Karpas-422 (cell line): ENCODE measurements at places on chromosomes 13 and 19. TPM values are rescaled to one million over a fixed set of nuclear protein-coding genes. Genes with fewer than 3 reads are reported as not detected.
A peak's percentile ranks its signal among the peaks of the same experiment; 100 is the strongest.

DNA sequence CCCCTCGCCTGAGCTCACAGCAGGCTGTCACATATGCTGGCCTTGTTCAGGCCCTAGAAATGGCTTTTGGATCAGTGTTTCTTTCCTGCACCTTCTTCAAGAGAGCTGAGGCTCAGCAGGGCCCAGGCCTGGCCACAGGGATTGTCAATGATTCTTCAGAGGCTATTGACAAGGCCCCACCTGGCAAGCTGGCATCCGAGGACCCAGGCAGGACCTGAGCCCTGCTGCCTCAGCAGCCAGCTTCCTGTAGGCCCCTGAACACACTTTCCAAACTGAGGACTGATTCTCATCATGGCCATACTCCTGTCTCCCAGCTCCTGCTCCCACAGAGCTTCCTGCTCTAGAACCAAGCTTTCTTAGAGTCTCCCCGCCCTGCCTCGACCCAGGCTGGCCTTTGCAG, 136.8 kb downstream of the UQCRFS1 start:
- no peak for DNase-seq
- peaks cover 6% of the 10 kb centered on the region for H3K4me1 ChIP-seq
- no peaks in the 10 kb centered on the region for H3K36me3 ChIP-seq
- H3K27me3 ChIP-seq, result no peaks in the 10 kb centered on the region
- H3K4me3 ChIP-seq, result no peak overlapping the region

- no peak overlapping the region for H3K4me3 ChIP-seq
- no peak for DNase-seq
- H3K27me3 ChIP-seq, result no peaks in the 10 kb centered on the region
Measured at GRCh38 chr13:105611424-105611823, 924.0 kb downstream of the EFNB2 start.

DNA sequence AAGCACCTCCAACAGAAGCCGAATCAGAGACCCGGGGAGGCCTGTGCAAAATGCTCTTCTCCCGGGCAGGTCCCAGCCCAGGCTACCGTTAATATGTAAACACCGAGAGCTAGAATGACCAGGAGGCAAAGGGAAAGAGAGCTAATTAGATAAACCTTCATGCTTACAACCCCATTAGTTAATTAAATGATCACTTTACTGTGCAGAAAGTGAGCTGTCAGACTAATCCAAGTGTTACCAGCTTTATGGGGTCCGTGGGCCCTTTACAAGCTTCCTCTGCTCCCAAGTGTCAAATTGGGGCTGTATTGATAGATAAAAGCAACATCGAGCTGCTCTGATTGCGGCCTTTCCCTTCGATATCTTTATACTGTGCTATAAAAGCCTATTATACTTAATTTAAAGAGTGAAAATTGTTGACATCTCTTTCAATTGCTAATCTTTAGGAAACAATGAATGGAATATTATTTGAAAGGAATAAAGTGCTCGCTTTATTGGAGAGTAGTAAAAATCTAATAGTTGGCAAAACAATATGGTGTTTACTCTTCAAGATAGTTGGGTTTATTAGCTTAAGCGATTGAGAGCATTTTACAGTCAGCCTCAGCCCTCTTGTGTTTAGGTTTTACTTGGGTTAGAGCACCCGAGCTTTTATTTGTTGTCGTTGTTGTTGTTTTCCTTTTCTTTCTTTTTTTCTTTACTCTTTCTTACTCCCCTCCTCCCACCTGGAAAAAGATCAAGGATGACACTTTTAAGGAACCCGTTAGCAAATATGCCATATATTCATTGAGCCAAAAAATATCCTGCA, 189.3 kb upstream of the GPR12 start:
- DNase-seq, result no peak
- no peaks in the 10 kb centered on the region for H3K27me3 ChIP-seq
- no peaks in the 10 kb centered on the region for H3K4me1 ChIP-seq
- H3K27ac ChIP-seq, result no peak overlapping the region
- no peak overlapping the region for H3K4me3 ChIP-seq

- no peak overlapping the region for H3K27ac ChIP-seq
- no peaks in the 10 kb centered on the region for H3K27me3 ChIP-seq
- H3K4me3 ChIP-seq, result no peak overlapping the region
- no peaks in the 10 kb centered on the region for H3K4me1 ChIP-seq
Measured at GRCh38 chr13:54484166-54484565, 1455.6 kb downstream of the OLFM4 start.

GRCh38 chr13:98664510-98664909, 87.6 kb upstream of the STK24 start:
- no peaks in the 10 kb centered on the region for H3K27me3 ChIP-seq
- H3K27ac ChIP-seq, result no peak overlapping the region
- DNase-seq, result no peak
- H3K4me3 ChIP-seq, result no peak overlapping the region

DNA sequence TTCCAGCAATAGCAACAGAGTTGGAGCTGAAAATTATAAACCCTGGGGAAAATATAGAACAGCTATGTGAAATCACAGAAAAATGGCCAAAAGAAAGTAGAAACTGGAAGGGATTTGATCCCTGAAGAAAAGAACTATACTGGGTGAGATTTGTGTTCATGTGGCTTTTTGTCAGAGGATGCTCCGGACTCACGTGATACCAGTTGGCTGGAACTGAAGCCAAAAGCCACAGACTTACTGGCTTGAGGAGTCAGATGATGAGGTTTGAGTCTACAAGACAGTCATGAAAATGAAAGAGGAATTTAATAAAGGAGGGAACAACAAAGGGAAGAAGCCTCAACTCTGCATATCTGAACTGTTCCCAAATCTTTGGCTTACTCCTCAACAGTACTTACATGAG, 427.1 kb downstream of the GPC5 start:
- no peaks in the 10 kb centered on the region for H3K27me3 ChIP-seq
- DNase-seq, result no peak
- H3K4me1 ChIP-seq, result no peaks in the 10 kb centered on the region
- H3K4me3 ChIP-seq, result no peak overlapping the region
- H3K27ac ChIP-seq, result no peak overlapping the region
- no peaks in the 10 kb centered on the region for H3K36me3 ChIP-seq

- DNase-seq, result no peak
- H3K27ac ChIP-seq, result no peak overlapping the region
- no peaks in the 10 kb centered on the region for H3K27me3 ChIP-seq
- no peaks in the 10 kb centered on the region for H3K36me3 ChIP-seq
- H3K4me1 ChIP-seq, result no peaks in the 10 kb centered on the region
- no peak overlapping the region for H3K4me3 ChIP-seq
Measured at GRCh38 chr13:27211771-27212364, 39.5 kb upstream of the RPL21 start.

GRCh38 chr19:58581227-58582141, 8.3 kb upstream of the MZF1 start:
- H3K36me3 ChIP-seq, result no peaks in the 10 kb centered on the region
- H3K4me3 ChIP-seq, result no peak overlapping the region
- H3K4me1 ChIP-seq, result peaks cover 10% of the 10 kb centered on the region
- H3K27me3 ChIP-seq, result no peaks in the 10 kb centered on the region
- no peak overlapping the region for H3K27ac ChIP-seq

DNA sequence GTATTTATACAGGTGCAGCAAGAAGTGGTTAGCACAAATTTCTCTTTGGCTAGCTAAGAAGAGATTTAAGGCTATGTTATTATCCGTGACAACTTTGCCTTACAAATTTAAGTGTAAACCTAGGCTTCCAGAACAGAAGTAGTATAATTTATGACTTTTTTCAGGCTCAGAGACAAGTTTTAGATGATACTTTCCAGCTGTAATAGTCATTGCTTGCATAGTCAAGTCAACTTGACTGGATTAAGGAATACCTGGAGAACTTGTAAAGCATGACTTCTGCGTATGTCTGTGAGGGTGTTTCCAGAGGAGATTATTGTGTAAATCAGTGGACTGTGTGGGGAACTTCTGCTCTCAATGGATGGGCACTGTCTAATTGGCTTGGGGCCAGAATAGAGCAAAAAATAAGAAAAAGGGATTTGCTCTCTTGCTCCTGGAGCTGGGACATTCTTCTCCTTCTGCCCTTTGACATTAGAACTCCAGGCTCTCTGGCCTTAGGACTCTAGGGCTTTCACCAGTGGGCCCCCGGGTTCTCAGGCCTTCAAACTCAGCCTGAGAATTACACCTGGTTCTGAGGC, 33.0 kb downstream of the CYSLTR2 start:
- no peak overlapping the region for H3K4me3 ChIP-seq
- peak; percentile 12 for DNase-seq
- no peaks in the 10 kb centered on the region for H3K27me3 ChIP-seq

GRCh38 chr13:38635030-38635429, 51.8 kb upstream of the FREM2 start:
- H3K4me3 ChIP-seq, result no peak overlapping the region
- no peaks in the 10 kb centered on the region for H3K27me3 ChIP-seq
- no peaks in the 10 kb centered on the region for H3K36me3 ChIP-seq
- DNase-seq, result no peak
- no peaks in the 10 kb centered on the region for H3K4me1 ChIP-seq

- H3K27me3 ChIP-seq, result no peaks in the 10 kb centered on the region
- no peak for DNase-seq
- H3K36me3 ChIP-seq, result no peaks in the 10 kb centered on the region
- H3K4me3 ChIP-seq, result no peak overlapping the region
- no peak overlapping the region for H3K27ac ChIP-seq
Measured at GRCh38 chr13:47858042-47859025, 142.7 kb downstream of the SUCLA2 start.

- H3K4me3 ChIP-seq, result no peak overlapping the region
- H3K27me3 ChIP-seq, result no peaks in the 10 kb centered on the region
- no peaks in the 10 kb centered on the region for H3K4me1 ChIP-seq
Measured at GRCh38 chr13:26310470-26310869, 56.5 kb downstream of the CDK8 start.

DNA sequence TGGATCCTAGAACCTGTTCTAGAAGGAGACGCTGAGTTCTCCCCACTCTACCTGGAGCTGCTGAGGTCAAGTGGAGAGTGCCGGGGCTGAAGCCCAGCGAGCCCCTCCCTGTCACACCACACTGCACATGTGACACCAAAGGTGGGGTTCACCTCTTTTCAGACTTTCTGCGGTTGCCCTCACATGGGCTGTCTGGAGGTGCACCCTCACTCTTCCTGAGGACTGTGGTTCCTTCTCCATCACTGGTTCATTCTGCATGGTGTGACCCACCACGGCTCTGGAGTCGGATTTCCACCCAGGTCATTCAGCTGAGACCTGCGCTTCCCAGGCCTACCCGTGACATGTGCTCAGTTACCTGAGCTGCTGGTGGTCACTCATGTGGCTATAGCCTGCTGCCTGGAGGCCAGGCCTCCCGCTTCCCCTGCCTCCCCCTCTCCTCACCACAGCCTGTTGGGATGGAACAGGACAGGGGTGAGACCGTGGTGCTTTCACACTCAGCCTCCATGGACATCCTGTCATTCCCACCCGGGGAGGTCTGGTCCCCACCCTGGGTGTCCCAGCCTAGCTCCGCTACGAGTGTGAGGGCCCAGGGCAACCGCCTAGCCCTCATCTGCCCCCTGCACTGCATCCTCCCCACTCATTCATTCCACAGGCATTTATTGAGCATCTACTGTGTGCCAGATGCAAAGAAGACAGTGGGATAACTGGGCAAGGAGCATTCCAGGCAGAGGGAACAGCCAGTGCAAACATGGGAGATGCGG, 605 bp upstream of the A1BG start:
- H3K27ac ChIP-seq, result no peak overlapping the region
- H3K27me3 ChIP-seq, result no peaks in the 10 kb centered on the region
- no peaks in the 10 kb centered on the region for H3K36me3 ChIP-seq

DNA sequence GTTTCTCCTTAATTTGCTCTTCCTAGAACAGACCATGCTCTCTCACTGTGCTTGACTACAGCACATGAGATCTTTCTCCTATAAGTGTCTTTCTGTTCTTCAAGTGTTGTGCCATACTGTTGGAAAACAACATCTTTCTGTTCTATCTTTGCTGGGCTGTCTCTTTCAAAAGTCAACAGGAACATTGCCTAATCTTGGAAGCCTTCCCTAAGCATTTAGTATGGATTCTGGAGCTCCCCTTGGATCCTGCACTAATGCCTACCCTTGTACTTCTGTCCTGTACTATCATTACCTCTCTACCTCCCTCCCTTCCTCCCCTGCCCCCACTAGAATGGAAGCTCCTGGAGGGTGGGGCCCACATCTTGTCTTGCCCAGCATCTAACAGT, 26.8 kb downstream of the STARD13 start:
- H3K36me3 ChIP-seq, result no peaks in the 10 kb centered on the region
- no peak overlapping the region for H3K27ac ChIP-seq
- no peak for DNase-seq

Gene PSG11
- total RNA-seq, result not detected in 2 replicates

Gene COX7A1
- total RNA-seq, result not detected in 2 replicates

Gene FFAR3
- total RNA-seq, result not detected in 2 replicates
